ENCODE measurements at places on chromosomes 4 and X.

- DNase-seq: no peak
These were observed 28.0 kb upstream of the GLRA2 start for GRCh38 chrX:14501327-14501726.

GRCh38 chr4:73989928-73990327, 1.9 kb upstream of the PPBP start:
- DNase-seq: no peak

- DNase-seq: no peak
These were observed 82.1 kb downstream of the EFNB1 start for GRCh38 chrX:68910731-68911428.

DNA sequence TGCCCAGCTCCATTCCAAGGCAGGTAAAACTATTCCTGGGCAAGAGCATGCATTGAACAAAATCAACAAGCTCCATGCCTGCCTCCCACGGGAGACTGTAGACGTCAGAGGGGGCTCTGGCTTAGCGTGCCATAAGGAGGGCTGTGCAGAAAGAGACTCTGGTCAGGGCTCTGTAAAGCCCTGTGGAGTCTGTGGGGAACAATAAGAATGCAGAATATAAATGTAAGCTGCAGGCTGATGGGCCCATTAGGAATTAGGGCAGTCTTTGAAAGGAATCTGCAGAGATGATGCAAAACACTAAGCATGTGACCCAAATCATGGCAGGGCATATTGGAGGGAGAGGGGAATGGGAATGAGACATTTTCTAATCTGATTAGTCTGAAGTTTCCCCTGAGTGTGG, 170.3 kb downstream of the EFHC2 start:
- no peak for DNase-seq

GRCh38 chrX:20252381-20253231, 14.1 kb downstream of the RPS6KA3 start:
- DNase-seq: no peak

GRCh38 chrX:16103625-16104024, 19.7 kb upstream of the GRPR start:
- no peak for DNase-seq

DNA sequence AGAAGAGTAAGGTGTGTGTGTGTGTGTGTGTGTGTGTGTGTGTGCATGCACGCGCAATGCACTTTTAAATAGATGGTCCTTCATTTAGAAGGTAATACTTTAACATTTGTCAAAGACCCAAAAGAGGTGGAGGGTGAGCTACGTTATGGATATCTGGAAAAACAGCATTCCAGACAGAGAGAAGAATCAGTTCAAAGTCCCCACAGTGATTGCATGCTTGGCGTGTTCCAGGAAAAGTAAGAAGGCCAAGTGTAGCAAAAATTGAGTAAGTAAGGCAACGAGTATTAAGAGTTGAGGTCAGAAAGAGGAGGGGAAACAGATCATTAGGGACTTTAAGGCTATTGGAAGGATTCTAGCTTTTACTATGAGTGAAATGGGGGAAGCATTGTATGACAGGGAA, 21.9 kb upstream of the GABRE start:
- DNase-seq: no peak

GRCh38 chrX:42021058-42021457, 97.7 kb upstream of the CASK start:
- DNase-seq: no peak

GRCh38 chrX:138914767-138915166, 203.2 kb upstream of the FGF13 start:
- no peak for DNase-seq

GRCh38 chr4:37463033-37463856, 218.7 kb downstream of the NWD2 start:
- no peak for DNase-seq

- no peak for DNase-seq
These were observed 1317.2 kb downstream of the PCDH7 start for GRCh38 chr4:32037399-32037798.

- no peak for DNase-seq
These were observed at the start of gene CXCL1 for GRCh38 chr4:73869130-73870055. TSS of gene CXCL1 (plus strand) at chr4:73869393. CDS start at chr4:73869471, 78 bp downstream.

- DNase-seq: no peak
These were observed 78.6 kb upstream of the AMELX start for GRCh38 chrX:11214346-11215190.

DNA sequence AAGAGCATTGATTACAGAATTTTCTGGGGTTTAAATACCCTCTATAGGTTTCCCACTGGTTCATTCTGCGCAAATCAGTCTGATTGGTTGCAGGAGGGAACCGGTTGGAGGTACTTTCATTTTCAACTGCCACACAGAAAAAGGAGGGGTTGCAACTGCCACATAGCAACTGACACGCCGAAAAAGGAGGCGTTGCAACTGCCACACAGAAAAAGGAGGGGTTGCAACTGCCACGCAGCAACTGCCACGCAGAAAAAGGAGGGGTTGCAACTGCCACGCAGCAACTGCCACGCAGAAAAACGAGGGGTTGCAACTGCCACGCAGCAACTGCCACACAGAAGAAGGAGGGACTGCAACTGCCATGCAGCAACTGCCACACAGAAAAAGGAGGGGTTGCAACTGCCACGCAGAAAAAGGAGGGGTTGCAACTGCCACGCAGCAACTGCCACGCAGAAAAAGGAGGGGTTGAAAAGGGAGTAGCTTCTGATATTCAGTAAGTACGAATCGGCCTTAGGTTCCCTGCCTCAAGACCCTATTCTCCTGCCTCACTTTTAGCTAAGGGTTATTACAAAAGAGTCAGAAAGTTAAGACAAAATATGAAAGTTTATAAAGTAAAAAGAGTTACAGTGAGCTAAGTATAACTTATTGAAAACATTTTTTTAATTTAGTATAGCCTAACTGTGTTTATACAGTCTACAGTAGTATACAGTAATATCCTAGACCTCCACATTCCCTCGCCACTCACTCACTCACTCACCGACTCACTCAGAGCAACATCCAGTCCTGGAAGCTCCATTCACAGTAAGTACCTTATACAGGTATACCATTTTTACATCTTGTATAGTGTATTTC, 431.8 kb downstream of the KCTD8 start:
- DNase-seq: peak; percentile 60
